ENCODE measurements at places on chromosomes 13 and 19. TPM values are rescaled to one million over a fixed set of nuclear protein-coding genes. Genes with fewer than 3 reads are reported as not detected.

The BEST2 gene
- total RNA-seq: not detected

The SBK3 gene
- 0.09 TPM for total RNA-seq

The ZNF211 gene
- total RNA-seq: 8.0 TPM

The PRKACA gene
- total RNA-seq: 25.9 TPM

The EPS8L1 gene
- total RNA-seq: 0.85 TPM

The ACER1 gene
- total RNA-seq: not detected

The ZNF296 gene
- total RNA-seq: not detected

The RUBCNL gene
- total RNA-seq: 0.55 TPM

The ZNF835 gene
- total RNA-seq: 0.18 TPM

The CEACAM4 gene
- not detected for total RNA-seq

The ZNF700 gene
- 7.8 TPM for total RNA-seq

The TEX26 gene
- 0.14 TPM for total RNA-seq

The CERS1 gene
- total RNA-seq: 0.85 TPM

The MEIOSIN gene
- total RNA-seq: not detected

The CEACAM16 gene
- not detected for total RNA-seq

The CLDN10 gene
- not detected for total RNA-seq

The LRFN3 gene
- 2.4 TPM for total RNA-seq

The NALCN gene
- 11.6 TPM for total RNA-seq

The ZNF229 gene
- 12.2 TPM for total RNA-seq

The SLC27A5 gene
- 12.4 TPM for total RNA-seq

The LRRC8E gene
- total RNA-seq: 6.3 TPM
